ENCODE measurements at places on chromosomes 6 and 20.

GRCh38 chr20:58817748-58818147 lies 33.0 kb downstream of the GNAS-AS1 start:
- DNase-seq: no peak

DNA sequence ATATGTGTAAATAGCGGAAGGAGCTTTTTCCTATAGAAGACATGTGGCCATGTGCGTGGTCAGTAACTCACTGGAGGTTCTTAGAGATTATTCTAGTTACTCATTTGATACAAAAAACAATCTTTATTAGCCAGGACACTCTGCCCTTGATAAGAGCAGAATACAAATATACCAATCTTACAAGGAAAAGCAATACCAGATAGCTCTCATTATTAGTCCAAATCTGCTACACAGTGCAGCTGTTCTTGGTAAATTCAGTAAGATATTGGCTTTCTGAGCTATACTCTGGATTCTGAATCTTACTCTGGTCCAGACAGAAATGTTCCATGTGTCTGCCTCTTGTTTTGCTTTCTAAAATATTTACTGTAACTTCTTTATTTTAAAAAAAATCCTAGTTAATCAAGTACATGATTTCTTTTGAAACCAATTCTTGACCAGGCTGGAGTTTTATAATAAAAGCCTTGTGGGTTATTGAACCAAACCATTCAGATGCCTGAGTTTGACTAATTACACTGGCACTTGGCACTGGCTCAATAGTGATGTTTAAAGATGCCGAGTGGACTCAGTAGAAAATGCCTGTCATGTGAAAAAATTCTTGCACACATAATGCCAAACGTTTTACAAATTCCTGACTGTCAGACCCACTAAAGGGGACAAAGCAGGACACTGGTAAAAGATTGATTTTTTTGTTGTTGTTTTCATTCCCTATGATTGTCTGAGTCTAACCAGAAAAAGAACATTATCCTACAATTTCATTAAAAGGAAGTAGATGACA lies 242.8 kb upstream of the TCF21 start:
- no peak for DNase-seq

DNA sequence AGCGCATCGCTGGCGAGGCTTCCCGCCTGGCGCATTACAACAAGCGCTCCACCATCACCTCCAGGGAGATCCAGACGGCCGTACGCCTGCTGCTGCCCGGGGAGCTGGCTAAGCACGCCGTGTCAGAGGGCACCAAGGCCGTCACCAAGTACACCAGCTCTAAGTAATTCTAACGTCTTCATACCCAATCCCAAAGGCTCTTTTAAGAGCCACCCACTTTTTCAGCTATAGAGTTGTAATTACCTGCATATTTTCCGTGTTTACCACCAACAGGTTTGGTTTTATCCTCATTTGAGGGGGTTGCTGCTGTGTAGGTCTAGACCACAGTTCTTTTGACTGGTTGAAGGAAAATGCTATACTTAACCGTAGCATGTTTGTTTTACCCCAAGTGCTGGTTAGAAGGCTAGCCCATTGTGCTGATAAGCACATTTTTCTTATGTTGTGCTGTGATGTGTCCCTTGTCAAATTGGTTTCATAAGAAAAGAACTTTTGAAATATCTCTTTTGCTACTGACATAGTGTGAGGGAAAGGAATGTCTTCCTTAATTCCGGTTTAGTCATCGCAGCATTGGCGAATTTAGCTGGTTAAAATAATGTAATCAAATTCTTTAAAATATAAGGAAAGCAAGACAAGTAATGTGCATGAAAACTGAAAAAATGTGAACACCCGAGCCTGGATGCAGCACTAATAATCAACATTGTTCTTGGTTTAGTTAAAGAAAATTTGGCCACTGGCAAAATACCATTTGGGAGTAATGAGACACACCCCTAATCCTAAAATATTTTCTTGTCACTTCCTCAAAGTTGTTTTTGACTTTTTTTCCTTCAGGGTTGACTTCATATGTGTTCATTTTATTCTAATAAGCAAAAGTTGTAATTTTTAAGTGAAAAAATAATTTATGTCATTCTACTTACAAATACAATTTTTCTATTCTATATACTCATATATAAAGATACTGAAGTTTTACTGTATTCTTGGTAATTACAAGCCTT lies 112.8 kb downstream of the HFE start:
- DNase-seq: no peak

DNA sequence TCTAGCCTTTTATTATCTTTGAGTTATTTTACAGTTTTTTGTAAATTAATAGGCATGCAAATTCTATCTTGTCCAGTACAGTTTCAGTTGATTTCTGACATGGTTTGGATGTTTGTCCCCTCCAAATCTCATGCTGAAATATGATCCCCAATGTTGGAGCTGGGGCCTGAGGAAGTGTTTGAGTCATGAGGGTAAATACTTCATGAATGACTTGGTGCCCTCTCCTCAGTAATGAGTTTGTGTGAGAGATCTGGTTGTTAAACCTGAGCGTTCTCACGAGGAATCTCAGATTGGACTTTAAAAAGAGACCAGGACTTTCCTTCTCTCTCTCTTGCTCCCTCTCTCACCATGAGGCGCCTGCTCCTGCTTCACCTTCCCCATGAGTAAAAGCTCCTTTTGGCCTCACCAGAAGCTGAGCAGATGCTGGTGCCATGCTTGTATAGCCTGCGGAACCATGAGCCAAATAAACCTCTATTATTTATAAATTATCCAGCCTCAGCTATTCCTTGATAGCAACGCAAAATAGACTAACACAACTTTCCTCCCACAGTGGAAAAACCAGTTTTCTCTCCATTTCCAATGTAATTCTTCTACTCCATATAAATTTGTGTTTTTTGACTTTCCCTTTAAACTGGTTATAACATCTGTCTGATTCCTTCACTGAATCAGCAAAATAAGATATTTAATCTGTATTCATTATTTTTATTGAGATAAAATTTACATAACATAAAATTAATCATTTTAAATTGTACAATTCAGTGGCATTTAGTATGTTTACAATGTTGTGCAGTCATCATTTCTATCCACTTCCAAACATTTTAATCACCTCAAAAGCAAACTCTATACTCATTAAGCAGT lies 78.7 kb upstream of the PRSS16 start:
- no peak for DNase-seq

- DNase-seq: no peak
Measured at GRCh38 chr6:53888931-53889330, 94.1 kb downstream of the LRRC1 start.

- DNase-seq: no peak
Measured at GRCh38 chr6:4347877-4348276, 212.5 kb upstream of the ECI2 start.

GRCh38 chr6:170449835-170450753 lies 103.0 kb downstream of the PSMB1 start:
- DNase-seq: no peak

- no peak for DNase-seq
Measured at GRCh38 chr20:15842872-15843271, 730.4 kb downstream of the KIF16B start.

GRCh38 chr6:109237077-109237985 lies 142.0 kb downstream of the CEP57L1 start:
- no peak for DNase-seq

GRCh38 chr6:45160305-45160704 lies 167.8 kb upstream of the RUNX2 start:
- DNase-seq: no peak

- no peak for DNase-seq
Measured at GRCh38 chr6:139695361-139695760, 320.9 kb upstream of the CITED2 start.

GRCh38 chr6:111673937-111674336 lies 68.3 kb upstream of the TRAF3IP2 start:
- DNase-seq: no peak

GRCh38 chr6:75446241-75446880 lies 47.2 kb downstream of the FILIP1 start:
- DNase-seq: no peak

DNA sequence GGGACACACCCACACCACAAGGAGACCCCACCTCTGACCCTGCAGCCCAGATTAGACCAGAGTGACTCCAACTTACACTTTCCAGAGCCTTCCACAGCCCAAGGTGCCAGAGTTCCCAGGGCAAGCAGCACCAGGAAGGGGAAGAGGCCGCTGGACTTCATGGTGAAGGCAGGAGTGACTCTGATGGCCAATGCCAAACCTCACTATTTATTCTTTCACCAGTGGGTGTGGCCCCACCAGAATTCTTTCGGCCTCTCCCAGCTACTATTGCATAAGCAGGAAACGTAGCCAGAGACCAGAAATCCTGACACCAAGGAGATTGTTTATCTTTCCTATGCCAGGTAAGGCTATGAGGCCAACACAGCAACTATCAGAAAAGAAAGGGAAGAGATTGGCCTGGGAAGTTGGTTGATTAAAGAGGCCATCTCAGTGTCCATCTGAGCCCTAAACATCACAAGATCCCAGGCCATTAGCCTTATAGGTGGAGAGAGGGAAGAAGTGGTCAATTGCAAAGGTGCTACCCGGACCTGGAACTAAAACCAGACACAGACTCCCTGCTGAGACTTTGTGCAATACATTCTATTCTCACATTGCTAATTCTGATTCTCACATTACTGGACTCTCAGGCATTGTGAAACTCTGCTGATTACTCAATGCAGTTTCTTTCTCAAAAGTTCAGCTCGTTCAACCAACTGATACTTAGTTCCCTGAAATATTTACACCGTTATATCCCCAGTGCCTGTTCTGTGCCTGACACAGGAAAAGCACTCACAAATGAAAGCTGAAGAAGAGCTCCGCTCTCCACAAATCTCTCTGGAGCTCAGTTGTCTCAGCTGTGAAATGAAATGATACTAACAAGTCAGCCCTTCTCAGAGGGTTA lies at the start of gene SLPI:
TSS of gene SLPI (minus strand) at position 182 of the 880 bp plus-strand sequence. CDS start at position 161, 21 bp downstream.
- no peak for DNase-seq

DNA sequence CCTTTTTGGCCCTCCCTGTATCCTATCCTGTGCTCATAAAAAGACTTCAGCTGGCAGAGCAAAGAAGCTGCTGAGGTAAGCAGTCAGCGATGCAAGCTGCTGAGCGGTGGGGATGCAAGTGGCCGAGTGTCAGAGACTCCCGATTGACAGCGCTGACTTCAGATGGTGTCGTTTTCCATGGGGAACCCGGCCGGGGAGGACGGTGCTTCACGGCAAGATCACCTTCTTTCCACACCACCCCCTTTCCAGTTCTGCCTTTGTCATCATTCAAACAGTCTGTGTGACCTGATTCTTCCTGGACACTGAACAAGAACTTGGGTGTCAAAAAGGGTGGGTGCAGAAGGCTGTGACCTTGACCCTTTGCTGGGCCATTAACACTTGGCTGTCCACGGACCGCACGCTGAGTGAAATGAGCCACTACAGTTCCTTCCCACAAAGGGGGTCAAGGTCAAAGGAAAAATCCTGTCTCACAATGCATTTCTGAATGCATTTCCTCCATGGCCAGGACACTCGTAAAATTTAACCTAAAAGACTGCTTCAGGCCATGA lies 52.9 kb upstream of the UNC93A start:
- DNase-seq: no peak

DNA sequence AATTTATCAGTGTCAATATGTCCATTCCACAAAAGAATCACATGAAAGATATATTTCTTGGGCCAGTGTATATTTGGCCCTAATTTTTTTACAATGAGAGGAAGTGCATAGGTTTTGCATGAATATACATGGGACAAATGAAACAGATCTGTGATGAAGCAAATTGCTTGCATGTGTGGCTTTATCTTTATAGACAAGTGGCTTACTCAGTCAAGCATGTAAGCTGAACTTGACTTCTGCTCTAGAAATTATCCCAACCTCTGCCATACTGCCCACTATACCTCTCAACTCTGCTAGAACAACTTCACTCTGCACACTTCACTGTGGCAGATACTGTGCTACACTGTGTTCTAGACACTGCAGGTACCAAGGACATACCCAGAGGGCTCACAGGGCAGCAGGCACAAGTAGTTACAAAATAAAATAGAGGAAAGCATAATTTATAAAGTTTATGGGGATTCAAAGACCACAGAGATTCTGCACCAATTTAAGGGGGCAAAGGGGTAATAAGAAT lies 349.2 kb upstream of the HSF2 start:
- no peak for DNase-seq

DNA sequence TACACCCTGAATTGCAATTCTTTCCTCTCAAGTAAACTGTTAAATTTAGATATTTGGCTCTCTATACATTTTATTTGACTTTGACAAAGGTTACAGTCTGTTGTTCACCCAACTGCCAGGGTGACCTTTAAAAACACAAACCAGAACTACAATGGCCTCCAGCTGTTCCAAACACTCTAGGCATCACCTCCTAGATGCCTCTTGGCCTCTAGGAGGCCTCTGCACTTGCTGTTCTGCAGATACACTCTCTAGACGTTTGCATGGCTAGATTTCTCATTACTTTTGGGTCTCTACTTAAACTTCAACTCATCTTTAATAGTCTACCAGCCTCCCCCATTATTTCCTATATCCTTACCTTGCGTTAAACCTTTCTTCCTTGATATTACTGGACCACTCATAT lies 102.8 kb upstream of the BEND3 start:
- DNase-seq: no peak

DNA sequence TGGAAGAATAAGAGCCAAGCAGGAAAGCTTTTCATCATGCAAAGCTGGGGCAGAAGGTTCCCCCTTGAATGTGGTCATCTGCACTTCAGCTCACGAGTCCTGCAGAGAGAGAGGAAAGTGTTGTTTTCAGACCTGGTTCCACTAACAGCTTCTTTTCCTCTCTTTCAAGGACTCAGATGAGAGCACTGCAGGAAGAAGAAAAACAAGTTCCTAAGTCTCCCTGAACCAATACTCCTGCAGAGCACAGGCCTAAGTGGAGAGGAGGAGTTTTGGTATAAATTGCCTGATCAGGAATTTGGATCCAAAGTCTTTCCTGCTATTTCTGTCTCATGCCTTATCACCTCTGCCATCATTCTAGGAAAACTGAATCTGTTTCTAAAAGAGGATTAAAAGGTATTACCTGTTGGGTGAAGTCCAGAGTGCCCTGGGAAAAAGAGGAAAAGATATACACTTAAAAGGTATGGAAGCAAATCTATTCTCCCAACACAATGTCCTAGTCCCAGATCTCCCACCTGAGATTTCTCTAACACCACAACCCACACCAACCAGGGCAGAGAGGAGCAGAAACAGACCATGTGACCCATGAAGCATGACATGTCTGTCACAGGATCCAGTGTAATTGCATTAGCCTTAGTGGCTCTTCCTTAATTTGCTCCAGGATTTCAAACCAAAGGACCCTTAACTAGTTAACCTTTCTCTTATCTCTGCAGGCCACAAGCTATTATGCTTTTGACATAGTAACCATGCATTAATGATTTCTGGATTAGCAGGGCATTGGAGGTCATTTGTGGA lies 12.2 kb downstream of the HLA-DRB5 start:
- no peak for DNase-seq

- DNase-seq: no peak
Measured at GRCh38 chr6:143264379-143264778, 186.1 kb downstream of the ADAT2 start.

DNA sequence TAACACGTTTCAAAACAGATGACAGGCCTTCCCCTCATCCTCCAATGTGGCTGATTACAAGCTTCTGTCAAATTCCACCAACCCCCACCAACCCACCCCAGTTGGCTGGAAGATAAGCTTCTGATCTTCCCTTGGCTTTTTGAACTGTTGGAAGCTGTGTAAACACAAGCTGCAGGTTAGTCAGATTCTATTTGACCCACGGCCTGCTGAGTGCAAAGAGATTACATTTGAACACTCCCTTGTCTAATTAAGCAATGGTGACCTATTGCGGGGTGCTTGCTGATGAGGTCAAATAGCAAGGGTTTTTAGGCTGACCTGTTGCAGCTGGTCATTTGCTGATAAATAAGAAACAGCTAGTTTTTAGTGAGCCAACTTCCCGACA lies 379.7 kb downstream of the BMP2 start:
- DNase-seq: no peak
